ENCODE measurements at places on chromosomes 2 and 18. TPM values are rescaled to one million over a fixed set of nuclear protein-coding genes. Genes with fewer than 3 reads are reported as not detected.

DNA sequence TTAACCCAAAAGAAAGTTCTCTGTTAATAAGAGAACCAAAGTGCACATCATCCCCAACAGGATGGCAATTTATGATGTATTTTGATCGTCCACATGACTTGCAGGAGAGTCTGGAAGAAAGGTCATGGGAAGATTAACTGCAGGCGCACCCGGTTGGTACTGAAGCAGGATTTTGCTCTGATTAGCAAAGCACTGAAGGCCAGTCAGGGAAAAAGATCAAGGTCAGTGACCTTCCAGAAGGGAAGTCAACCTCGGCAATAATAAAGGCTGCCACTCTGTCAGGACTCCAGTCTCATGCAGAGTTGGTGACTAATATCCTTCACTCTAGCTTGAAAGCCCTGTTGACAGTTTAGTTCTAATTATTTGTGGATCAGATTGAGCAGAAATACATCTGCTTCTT, 432.7 kb upstream of the RAB12 start:
- peaks cover 22% of the 10 kb centered on the region for H3K4me1 ChIP-seq
- DNase-seq, result no peak
- H3K27me3 ChIP-seq, result no peaks in the 10 kb centered on the region
- H3K36me3 ChIP-seq, result no peaks in the 10 kb centered on the region
- no peak overlapping the region for H3K4me3 ChIP-seq

GRCh38 chr2:10217489-10218435, 84.9 kb upstream of the HPCAL1 start:
- no peak overlapping the region for H3K4me3 ChIP-seq
- no peak for DNase-seq
- H3K27me3 ChIP-seq, result no peaks in the 10 kb centered on the region
- H3K36me3 ChIP-seq, result no peaks in the 10 kb centered on the region
- H3K27ac ChIP-seq, result no peak overlapping the region

DNA sequence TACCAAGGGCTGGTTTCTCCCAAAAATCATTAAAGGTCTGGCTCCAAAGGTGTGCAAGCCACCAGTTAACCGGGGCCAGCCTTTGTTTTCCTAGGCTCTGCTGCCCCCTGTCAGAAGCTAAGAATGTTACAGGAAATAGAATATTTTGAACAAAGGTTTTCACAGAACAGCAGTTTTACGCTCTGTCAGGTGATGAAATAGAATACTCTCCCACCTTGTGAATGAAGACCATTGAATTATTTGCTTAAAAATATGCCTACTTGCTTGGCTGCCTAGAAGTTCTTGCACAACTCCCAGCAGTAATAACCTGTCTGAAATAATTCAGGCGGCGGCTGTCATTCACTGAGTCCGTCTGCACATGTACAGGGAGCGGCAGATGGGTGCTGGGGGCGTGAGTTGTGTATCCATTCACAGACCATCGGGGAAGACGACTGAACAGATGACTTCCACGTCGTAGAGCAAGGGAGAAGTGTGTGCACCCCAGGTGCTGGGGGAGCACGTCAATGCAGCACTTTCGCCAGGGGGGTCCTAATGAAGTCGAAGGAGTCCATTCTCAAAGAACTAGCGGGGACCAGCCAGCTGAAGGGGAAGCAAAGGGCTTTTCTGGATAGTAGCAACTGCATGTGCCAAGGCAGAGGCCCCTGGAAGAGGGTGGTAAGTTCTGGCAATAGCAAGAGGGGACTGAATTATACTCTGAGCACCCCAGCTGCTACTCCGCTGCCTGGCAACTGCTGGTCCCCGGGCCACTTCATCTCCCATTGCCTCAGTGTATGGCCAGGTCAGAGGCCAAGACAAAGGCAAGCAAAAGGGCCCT, 56.1 kb downstream of the SF3B1 start:
- H3K27me3 ChIP-seq, result no peaks in the 10 kb centered on the region
- no peak overlapping the region for H3K27ac ChIP-seq
- H3K36me3 ChIP-seq, result no peaks in the 10 kb centered on the region
- DNase-seq, result no peak
- peaks cover 7% of the 10 kb centered on the region for H3K4me1 ChIP-seq

DNA sequence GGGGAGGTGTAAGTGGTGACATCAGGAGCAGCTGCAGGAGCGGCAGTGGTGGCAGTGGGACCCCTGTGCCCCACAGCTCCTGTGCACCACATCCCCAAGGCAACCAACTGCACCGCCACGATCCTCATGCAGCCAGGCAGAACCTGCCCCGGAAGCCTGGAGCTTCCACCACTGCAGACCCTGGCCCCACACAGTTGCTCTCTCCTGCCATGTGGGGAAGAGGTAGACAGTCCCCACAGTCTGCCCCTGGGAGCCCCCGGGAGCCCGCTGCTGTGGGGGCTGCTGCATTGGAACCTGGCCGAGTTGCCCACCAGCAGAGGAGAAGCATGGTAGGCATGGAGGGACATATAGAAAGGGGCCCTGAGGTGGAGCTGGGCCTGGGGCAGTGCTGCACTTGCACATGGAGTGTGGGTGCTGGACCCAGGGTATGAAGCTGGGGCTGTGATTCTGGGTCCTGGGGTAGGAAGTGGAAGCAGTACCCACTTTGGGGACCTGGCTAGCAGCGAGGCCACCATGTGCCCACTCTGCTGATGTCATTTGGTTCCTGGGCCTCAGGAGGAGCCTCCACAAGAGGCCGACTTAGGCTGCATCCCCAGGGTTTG, 623.3 kb upstream of the LRRTM4 start:
- H3K4me3 ChIP-seq, result no peak overlapping the region
- H3K36me3 ChIP-seq, result no peaks in the 10 kb centered on the region
- no peaks in the 10 kb centered on the region for H3K27me3 ChIP-seq
- DNase-seq, result no peak
- H3K27ac ChIP-seq, result no peak overlapping the region
- H3K4me1 ChIP-seq, result no peaks in the 10 kb centered on the region

DNA sequence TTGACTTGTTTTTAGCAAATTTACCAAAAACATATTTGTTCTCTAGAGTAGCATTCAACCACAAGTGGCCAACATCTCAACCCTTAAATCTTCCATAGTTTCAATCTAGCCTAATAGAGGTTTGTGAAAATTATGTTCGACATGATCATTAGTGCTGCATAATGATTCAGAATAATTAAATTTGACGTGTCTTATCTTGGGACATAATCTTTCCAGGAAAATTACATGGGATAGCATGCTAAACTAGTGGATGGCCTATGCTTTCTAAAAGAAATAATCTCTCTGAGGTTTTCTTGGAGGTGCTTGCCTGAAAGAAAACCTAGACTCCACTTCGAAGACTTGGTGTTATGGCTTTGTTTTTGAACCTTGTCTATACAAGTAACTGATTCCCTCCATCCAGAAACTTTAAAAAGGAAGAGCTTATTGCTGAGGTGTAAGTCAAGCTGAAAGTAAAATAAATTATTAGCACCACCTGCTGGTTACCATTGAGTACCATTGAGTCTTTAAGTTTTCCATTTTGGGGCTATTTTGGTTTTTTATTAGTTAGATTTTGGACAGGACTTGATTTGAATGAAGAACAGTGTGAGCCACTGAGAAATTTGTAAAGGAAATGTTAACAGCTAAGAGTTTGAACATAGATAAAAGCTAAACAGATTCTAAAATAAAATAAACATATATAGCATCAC, 32.7 kb downstream of the COX7A2L start:
- H3K36me3 ChIP-seq, result peaks cover 54% of the 10 kb centered on the region
- DNase-seq, result no peak
- H3K4me3 ChIP-seq, result no peak overlapping the region
- no peaks in the 10 kb centered on the region for H3K27me3 ChIP-seq

GRCh38 chr2:75788902-75789301, 78.2 kb upstream of the GCFC2 start:
- H3K4me1 ChIP-seq, result no peaks in the 10 kb centered on the region
- H3K36me3 ChIP-seq, result no peaks in the 10 kb centered on the region
- no peak overlapping the region for H3K4me3 ChIP-seq
- H3K27me3 ChIP-seq, result no peaks in the 10 kb centered on the region
- no peak for DNase-seq

DNA sequence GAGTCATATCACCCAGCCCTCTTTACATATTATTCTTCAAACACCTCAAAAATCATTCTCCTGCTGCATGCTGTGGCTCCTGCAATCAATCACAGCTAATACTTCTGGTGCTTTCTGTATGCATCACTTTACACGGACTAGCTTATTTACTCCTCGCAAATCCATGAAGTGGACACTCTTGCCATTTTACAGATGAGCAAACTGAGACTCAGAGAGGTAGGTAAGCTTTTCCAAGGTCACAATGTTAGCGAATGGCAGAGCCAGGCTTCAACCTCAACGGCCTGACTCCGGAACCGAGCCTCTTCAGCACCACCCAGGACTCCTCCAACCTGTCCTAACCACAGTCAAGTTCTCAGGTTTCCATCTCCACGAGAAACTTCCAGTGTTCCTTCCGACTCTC, 36.8 kb downstream of the TCF4 start:
- H3K36me3 ChIP-seq, result no peaks in the 10 kb centered on the region
- DNase-seq, result no peak
- H3K27me3 ChIP-seq, result no peaks in the 10 kb centered on the region
- H3K4me1 ChIP-seq, result peaks cover 15% of the 10 kb centered on the region
- no peak overlapping the region for H3K4me3 ChIP-seq

DNA sequence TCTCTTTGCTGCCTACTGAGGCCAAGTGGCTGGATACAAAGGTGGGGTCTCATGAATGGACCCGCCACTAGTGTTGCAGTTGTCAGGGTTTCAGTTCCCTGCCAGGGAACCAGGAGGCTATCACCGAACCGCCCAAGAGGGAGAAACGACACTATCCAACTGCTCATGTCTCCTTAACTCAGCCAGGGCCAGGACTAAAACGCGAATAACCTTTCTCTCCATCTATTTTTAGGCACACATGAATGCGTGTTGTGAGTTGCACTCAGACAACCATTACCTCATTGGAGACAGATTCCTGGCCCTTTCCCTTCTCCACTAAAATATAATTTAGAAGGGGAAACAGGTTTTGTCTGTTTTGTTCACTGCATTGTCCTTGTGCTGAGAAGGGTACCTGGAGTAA, 559.5 kb downstream of the SOCS6 start:
- no peaks in the 10 kb centered on the region for H3K36me3 ChIP-seq
- DNase-seq, result no peak
- H3K4me1 ChIP-seq, result no peaks in the 10 kb centered on the region
- no peak overlapping the region for H3K27ac ChIP-seq

DNA sequence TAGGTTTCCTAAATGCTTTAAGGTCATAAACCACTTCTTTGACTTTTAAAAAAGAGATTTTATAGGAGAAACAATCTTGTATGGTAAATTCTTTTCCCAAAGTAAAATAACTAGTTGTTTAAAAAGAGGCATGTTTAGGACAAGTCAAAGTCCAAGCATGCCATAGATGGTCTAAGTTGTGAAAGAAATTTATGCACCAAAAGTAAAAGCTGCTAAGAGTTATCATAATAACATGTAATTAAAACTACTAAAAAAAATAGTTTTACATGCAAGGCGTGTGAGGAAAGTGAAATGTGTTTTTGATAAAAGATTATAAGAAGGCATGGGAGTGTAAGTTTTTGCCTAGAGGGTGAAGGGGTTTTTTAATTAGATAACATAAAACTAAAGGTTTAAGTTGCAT, 22.5 kb downstream of the FAM210A start:
- DNase-seq, result no peak
- H3K36me3 ChIP-seq, result no peaks in the 10 kb centered on the region
- H3K27ac ChIP-seq, result no peak overlapping the region
- no peaks in the 10 kb centered on the region for H3K4me1 ChIP-seq
- H3K27me3 ChIP-seq, result no peaks in the 10 kb centered on the region

DNA sequence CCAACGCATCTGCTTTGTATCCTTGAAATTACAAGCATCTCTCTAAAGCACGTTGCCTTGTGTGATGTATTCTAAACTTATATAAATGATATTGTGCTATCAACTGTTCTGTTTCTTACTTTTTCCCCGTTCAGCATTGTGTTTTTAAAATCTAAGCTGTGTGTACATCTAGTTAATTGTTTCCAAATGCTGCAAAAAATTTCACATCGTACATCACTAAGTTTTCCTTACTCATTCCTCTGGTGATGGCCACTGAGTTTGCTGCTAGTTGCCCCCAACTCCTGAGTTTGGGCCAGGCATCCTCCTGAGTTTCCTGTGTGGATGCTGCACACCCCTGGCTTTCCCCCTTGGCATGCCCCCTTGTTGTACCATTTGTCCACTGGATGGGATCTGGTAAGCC, 139.7 kb downstream of the MYCN start:
- no peaks in the 10 kb centered on the region for H3K4me1 ChIP-seq
- no peak overlapping the region for H3K4me3 ChIP-seq
- no peak for DNase-seq
- no peak overlapping the region for H3K27ac ChIP-seq
- no peaks in the 10 kb centered on the region for H3K36me3 ChIP-seq
- no peaks in the 10 kb centered on the region for H3K27me3 ChIP-seq

DNA sequence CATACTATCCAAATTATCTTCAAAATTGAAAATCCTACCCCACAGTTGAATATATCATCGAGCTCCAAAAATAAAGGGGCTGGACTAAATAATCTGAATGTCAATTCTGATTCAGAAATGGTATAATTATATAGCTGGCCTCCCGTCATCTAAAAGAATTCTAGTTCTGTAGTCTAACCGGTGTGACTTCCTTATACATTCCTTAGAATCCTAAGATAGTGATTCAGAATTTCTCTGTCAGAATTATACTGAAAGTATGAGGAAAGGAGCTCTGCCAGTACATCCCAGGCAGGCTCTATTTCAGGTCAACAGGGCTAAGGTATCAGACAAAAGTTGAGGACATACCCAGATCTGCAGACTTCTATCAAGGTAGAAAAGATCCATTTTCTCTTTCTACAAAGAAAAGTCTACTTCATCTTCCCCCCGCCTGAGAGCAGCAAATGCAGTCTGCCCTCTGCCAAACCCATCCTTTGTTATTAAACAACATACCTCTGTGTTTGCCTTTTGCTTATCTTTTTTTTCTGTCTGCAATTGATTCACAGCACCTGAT, 128.5 kb downstream of the METTL4 start:
- H3K36me3 ChIP-seq, result no peaks in the 10 kb centered on the region
- no peak overlapping the region for H3K4me3 ChIP-seq
- H3K27me3 ChIP-seq, result no peaks in the 10 kb centered on the region
- no peaks in the 10 kb centered on the region for H3K4me1 ChIP-seq
- no peak overlapping the region for H3K27ac ChIP-seq
- no peak for DNase-seq

MAPRE3 gene
- total RNA-seq, result 5.8 TPM

DNA sequence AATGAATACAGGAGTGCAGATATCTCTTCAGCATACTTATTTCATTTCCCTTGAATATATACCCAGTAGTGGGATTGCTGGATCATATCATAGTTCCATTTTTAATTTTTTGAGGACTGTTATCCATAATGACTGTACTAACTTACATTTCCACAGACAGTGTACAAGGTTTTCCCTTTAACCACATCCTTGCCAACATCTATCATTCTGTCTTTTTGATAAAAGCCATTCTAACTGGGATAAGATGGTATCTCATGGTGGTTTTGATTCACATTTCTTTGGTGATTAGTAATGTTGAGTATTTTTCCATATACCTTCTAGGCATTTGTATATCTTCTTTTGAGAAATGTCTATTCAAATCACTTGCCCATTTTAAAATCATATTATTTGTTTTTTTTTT, 325.2 kb downstream of the CYP26B1 start:
- no peaks in the 10 kb centered on the region for H3K4me1 ChIP-seq
- no peak for DNase-seq
- no peaks in the 10 kb centered on the region for H3K27me3 ChIP-seq

GRCh38 chr2:105780606-105781005, 35.9 kb downstream of the NCK2 start:
- no peaks in the 10 kb centered on the region for H3K36me3 ChIP-seq
- H3K27ac ChIP-seq, result no peak overlapping the region
- no peaks in the 10 kb centered on the region for H3K27me3 ChIP-seq
- H3K4me3 ChIP-seq, result no peak overlapping the region
- peaks cover 87% of the 10 kb centered on the region for H3K4me1 ChIP-seq
- DNase-seq, result no peak

MEP1B gene
- total RNA-seq, result not detected

- DNase-seq, result no peak
- H3K27me3 ChIP-seq, result no peaks in the 10 kb centered on the region
- H3K27ac ChIP-seq, result no peak overlapping the region
These were observed 6.3 kb downstream of the LOXHD1 start for GRCh38 chr18:46650681-46651080.

IL37 gene
- total RNA-seq, result 1.3 TPM

All from esophagus squamous epithelium (tissue), 5 donors.